ENCODE measurements at places on chromosomes 4 and X.

DNA sequence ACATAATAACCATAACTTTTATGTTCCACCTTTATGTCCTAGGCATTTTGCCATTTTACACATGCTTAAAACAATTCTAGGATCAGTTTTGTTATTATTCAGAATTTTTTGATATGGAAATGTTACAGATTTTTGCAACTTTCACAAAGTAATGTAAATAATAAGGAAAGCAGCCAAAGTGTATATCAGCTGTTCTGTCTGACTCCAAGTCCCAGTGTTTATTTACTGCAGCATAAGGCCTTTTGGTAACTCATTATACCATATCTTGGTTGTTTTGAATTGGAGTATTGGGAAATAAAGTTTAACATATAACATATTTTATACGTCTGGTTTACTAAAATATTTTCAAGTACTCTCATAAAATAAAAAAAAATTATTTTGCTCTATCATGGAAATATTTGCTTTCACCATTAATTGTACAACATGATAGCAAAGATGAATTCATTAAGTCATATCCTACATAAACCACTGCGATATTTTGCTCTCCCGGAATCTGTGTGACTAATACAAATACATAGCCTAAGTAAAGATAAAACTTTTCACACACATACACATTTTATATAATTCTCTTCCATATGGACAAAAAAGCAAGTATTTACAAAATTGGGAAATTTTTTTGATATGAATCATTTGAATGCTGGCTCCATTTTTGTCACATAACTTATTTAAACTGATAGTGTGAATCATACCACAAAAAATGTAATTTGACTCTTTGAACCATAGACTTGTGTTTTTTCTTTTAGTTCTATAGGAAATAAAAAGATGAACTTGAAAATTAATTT is 399.0 kb downstream of the PABPC4L start:
- no peaks in the 10 kb centered on the region for H3K27me3 ChIP-seq
- no peaks in the 10 kb centered on the region for H3K36me3 ChIP-seq
- no peak for DNase-seq

DNA sequence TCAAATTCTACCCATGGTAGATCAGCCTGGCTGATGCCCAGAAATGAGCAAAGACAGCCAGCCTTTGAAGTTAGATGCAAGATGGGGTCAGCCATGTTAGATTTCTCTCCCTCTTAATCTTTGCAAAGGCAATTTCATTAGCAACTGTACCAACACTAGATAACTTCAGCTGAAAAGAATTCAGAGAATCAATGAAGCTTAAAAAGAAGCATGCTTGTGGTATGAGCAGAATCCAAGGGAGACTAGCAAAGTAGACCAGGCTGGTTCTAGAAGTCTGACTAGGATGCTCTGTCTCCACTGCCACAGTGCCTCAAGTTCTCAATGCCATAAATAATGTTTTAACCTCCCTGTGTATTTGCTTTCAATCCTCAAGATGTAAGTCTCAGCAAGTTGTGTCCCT is 247.3 kb downstream of the SLC7A11 start:
- no peak overlapping the region for H3K4me3 ChIP-seq
- no peak for DNase-seq
- H3K36me3 ChIP-seq, result no peaks in the 10 kb centered on the region
- no peak overlapping the region for H3K27ac ChIP-seq

GRCh38 chr4:101693842-101694398 is 96.6 kb upstream of the BANK1 start:
- H3K4me1 ChIP-seq, result peaks cover 5% of the 10 kb centered on the region
- H3K27me3 ChIP-seq, result no peaks in the 10 kb centered on the region
- no peak overlapping the region for H3K4me3 ChIP-seq
- no peaks in the 10 kb centered on the region for H3K36me3 ChIP-seq

DNA sequence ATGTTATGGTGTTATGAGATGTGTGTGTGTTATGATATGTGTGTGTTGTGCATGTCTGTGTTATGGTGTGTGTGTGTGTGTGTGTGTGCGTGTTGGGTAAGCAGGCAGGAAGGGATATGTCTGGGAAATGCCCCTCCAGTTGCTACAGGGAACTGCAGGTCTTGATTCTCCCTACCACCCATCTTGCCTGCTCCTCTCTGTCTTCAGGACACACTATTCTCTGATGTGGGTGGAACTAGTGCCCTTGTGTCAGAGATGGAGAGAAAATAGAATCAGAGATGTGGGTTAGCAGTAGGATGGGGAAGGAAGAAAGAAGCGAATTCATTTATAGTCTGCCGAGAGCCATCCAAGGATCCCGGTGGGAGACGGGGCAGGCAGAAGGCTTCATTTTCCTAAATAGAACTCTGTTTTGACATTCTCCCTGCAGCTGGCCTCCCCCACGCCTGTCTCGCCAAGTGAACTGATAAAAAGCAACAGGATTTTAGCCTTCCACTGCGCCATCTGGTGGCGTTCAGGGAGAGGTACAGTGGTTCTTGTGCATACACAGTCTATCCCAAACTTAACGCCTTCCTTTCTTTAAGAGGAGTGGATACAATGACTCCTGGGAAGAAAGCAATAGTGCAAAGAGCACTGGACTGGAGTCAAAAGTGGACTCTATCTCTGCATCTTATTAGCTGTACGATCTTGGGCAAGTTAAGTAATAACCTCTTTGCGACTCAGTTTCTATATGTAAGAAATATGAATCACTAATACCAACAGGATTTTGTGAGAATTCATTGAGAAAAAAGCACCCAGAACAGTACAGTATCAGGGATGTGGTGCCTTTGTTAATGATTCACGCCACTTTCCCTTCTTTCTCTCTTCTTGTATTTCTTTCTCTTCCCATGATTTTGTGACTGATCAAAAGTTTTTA is 14.1 kb upstream of the MGST2 start:
- no peak overlapping the region for H3K27ac ChIP-seq
- H3K27me3 ChIP-seq, result no peaks in the 10 kb centered on the region
- H3K36me3 ChIP-seq, result no peaks in the 10 kb centered on the region
- DNase-seq, result peak; percentile 86
- H3K4me3 ChIP-seq, result no peak overlapping the region
- peaks cover 10% of the 10 kb centered on the region for H3K4me1 ChIP-seq

GRCh38 chr4:90002441-90003062 is 107.9 kb downstream of the MMRN1 start:
- no peak for DNase-seq
- peaks cover 7% of the 10 kb centered on the region for H3K4me1 ChIP-seq
- no peak overlapping the region for H3K27ac ChIP-seq
- H3K4me3 ChIP-seq, result no peak overlapping the region
- no peaks in the 10 kb centered on the region for H3K27me3 ChIP-seq

- H3K4me1 ChIP-seq, result no peaks in the 10 kb centered on the region
- H3K4me3 ChIP-seq, result no peak overlapping the region
- H3K27me3 ChIP-seq, result no peaks in the 10 kb centered on the region
- no peak for DNase-seq
Observed at GRCh38 chr4:169383724-169384123, 113.0 kb upstream of the SH3RF1 start.

DNA sequence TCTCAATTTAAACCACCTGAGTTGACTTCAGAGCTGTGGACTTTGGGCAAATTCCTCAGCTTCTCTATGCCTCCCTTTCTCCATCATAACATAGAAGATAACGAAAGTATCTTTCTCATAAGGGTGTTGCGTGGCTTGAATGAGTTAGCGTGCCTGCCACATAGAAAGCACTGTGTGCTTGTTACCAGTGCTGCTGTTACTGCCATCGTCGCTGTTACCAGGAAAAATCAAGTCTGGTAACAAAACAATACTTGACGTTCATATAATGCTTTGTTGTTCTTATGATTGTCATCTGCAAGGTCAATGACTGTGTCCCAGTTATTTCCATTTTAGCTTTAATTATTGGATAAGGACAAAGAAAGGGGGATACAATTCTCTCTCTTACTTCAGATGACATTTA is 64.4 kb downstream of the DDX60L start:
- no peaks in the 10 kb centered on the region for H3K4me1 ChIP-seq
- no peak overlapping the region for H3K4me3 ChIP-seq
- no peaks in the 10 kb centered on the region for H3K27me3 ChIP-seq
- no peak for DNase-seq

GRCh38 chrX:136880003-136880451 is 498 bp downstream of the RBMX start:
- no peaks in the 10 kb centered on the region for H3K27me3 ChIP-seq
- peaks cover 11% of the 10 kb centered on the region for H3K4me1 ChIP-seq
- peak; percentile 21 for DNase-seq
- H3K4me3 ChIP-seq, result peak overlapping the region; percentile 72
- H3K27ac ChIP-seq, result peak overlapping the region; percentile 90

- no peak overlapping the region for H3K27ac ChIP-seq
- H3K36me3 ChIP-seq, result no peaks in the 10 kb centered on the region
- H3K4me1 ChIP-seq, result no peaks in the 10 kb centered on the region
- no peaks in the 10 kb centered on the region for H3K27me3 ChIP-seq
- H3K4me3 ChIP-seq, result no peak overlapping the region
Observed at GRCh38 chrX:97039363-97040029, 155.8 kb downstream of the RPA4 start.

DNA sequence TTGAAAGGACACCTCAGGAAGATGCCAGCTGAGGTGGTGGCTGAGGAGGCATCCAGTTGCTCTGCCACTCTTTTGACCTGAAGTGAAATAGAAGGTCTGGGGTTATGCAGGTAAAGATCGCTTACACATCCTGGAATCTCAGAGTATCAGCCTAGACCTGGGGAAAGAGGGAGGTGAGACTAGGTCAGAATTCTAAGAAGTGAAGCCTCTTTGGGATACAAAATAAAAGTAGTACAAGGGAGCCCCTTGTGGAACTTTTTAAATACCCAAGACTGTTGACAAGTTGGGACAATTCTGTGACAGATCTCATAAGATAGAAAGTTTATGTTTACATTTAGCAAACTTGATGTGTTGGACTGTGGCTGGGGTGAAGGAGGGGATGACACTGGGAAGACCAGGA is 263.1 kb downstream of the SPRY1 start:
- no peaks in the 10 kb centered on the region for H3K36me3 ChIP-seq
- H3K27me3 ChIP-seq, result no peaks in the 10 kb centered on the region
- DNase-seq, result no peak

DNA sequence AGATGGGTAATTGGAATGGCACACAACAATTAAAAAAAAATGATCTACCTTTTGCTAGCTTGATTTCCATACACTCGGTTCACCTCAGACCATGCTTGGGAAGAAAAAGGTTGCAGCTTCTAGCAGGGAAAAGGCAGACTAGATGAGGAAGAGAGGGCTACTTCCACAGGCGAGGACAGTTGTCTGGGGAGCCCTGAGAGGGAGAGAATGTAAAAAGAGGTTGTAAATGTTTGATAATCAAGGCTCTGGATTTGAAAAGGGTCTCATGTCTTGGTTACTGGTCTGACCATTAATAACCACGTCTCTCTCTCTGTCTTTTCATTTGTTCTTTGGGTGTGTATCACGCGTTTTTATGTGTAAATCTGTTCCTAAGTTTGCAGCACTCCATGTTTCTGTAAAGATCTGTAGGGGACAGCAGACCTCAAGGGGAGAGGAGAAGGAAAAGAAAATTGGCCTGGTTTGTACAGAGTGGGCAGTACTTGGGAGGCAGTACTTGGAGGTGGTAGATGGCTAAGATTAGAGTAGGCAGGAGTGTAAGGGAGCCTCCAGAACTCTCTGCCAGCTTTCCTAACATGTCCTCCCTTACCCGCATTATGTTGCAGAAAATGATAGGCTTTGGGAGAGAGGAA is 750 bp downstream of the ARMCX5 start:
- H3K27ac ChIP-seq, result peak overlapping the region; percentile 87
- H3K4me3 ChIP-seq, result peak overlapping the region; percentile 35
- H3K27me3 ChIP-seq, result no peaks in the 10 kb centered on the region
- H3K4me1 ChIP-seq, result peaks cover 15% of the 10 kb centered on the region
- no peak for DNase-seq
- no peaks in the 10 kb centered on the region for H3K36me3 ChIP-seq

GRCh38 chr4:76211769-76212708 is 1.6 kb downstream of the SCARB2 start:
- H3K4me3 ChIP-seq, result peak overlapping the region; percentile 58
- H3K36me3 ChIP-seq, result no peaks in the 10 kb centered on the region

- H3K27me3 ChIP-seq, result no peaks in the 10 kb centered on the region
- no peak overlapping the region for H3K27ac ChIP-seq
- no peak for DNase-seq
- H3K4me1 ChIP-seq, result no peaks in the 10 kb centered on the region
- no peaks in the 10 kb centered on the region for H3K36me3 ChIP-seq
Observed at GRCh38 chr4:126937342-126937741, 695.4 kb upstream of the INTU start.

DNA sequence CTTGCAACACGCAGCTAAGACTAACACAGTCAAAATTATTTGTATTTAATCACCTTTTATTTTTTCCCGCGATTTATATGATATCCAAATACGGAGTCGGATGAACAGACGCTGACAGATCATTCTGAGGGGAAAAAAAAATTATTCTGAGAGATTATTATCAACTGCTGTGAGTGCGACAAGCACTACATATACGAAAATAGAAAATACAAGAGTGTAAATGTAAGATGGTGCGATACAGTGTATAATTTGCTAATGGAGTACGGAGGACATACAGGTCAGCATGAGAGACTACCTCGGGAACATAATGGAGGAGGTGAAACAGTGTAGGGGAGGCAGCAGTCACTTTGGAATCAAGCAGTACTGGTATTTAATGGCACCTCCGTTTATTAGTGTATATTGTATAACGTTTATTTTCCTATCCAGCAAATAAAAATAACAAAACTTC is 2.8 kb upstream of the LIN54 start:
- no peak for DNase-seq
- peaks cover 26% of the 10 kb centered on the region for H3K4me1 ChIP-seq
- no peaks in the 10 kb centered on the region for H3K36me3 ChIP-seq
- peak overlapping the region; percentile 48 for H3K4me3 ChIP-seq

GRCh38 chr4:150078041-150078578 is at the start of gene DCLK2:
Gene DCLK2 (plus strand): TSS chr4:150078445. CDS start chr4:150079028, 583 bp downstream.
- peaks cover 34% of the 10 kb centered on the region for H3K4me1 ChIP-seq
- DNase-seq, result peak; percentile 74
- peak within 1 kb of the TSS; percentile 85 for H3K27ac ChIP-seq
- H3K36me3 ChIP-seq, result no peaks in the 10 kb centered on the region
- no peaks in the 10 kb centered on the region for H3K27me3 ChIP-seq

DNA sequence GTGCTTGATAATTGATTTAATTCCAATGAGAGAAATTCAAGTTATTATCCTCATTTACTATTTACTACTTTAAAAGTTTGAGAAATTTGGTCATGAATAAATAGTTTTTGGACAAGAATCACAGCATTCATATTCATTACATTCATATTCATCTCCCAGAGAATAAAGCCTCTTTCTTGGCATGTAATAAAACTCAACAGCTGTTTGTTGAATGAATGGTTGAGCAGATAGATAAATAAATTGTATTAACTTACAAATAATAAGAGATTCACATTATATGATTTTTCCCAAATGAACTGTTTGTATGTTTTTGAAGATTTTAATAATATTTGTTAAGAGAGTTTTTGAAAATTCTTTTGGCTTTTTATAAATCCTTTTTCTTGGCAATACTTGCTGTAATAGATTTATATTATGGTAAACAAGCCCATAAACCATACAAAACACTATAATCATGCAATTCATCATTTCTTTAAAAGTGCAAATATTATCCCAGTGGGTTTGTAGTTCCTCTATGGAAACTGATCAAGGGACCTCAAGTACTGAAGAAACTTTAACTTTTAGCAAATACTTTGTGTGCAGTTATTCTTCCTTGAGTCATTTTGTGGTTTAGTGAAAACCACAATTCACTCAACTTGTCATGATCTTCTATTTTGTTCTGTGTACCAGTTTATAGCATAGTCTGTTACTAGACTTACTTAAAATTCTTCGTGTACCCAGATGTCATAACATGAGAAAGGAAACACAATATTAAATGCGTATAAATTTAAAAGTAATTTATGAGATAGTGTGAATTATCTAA is 371.8 kb downstream of the ADGRL3 start:
- H3K27ac ChIP-seq, result no peak overlapping the region
- no peak for DNase-seq
- no peaks in the 10 kb centered on the region for H3K36me3 ChIP-seq
- no peaks in the 10 kb centered on the region for H3K27me3 ChIP-seq
- no peak overlapping the region for H3K4me3 ChIP-seq
- no peaks in the 10 kb centered on the region for H3K4me1 ChIP-seq
